ENCODE measurements at places on chromosomes 2 and 18.
A peak's percentile ranks its signal among the peaks of the same experiment; 100 is the strongest.

DNA sequence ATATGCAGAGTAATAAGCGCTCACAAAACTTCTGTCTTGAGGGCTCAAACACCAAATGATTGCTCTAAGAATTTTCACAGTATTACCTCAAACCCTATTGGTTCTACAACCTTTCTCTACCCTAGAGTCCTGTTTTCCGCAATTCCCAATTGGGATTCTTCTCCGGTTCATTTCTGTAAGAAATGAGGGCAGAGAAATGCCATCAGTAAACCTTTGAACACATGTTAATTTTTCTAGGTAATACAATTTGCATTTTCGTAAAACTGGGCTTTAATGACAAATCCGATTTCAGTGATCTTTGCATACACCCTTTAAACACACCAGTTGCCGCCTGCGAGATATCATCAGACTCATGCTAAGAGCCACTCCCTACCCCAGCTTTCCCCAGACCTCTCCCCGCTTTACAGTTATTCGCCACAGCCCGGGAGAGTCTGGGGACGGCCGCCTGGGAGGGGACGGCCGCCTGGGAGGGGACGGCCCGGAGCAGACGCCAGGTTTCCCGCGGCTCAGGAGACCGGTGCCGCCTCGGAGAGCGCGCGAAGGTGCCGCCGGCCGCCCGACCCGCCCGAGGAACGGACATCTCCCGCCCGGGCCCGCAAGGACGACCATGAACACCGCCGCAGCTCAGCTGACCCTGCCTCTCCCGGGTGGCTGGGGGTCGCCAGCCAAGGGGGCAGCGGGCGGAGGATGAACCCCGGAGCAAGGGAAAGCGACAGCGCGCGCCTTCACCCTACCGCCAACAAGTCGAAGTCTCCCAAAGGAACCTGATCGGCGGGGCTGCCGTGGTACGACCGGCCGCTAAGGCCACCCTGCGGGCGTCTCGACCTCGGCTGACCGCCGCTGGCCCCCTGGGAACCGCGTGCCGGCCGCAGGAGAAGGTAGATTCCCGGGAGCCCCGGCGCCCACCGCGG, 463 bp downstream of the SMC6 start:
- peak; percentile 53 for DNase-seq

GRCh38 chr2:117770730-117771129, 43.8 kb upstream of the DDX18 start:
- no peak for DNase-seq

DNA sequence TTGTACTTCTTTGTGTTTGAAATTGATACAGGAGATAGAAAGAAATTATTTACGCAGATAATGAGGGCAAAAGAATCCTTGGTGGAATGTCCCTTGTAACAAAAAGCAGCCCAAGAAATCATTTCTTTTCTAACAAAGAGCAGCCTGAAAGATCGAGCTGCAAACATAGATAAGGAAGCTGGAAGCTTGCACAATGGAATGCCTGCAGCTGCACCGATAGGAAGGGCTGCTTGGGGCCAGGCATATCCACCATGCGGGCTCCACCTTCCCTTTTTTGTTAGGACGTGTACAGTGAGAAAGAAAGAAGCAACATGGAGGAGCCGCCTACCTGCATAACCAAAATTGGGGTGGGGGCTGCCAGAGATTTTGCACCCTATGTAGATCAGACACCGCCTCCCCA, 568.7 kb downstream of the METTL4 start:
- DNase-seq: no peak

DNA sequence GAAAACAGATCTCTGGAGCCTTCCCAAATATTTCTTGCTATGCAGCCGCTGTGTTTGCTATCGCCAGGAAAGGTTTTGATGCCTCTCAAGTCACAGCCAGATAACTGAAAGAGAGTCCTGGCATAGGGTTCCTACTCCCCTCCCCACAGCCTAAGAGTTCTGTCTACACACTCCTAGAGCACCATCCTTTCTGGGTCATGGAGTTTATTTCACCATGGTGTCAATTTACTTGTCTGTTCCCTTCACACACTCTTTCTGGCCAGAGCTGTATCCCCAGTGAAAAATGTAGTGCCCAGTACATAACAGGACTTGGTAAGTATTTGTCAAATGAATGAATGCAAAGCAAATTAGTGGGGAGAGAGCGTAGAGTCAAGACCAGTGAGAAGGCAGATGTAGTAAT, 185.3 kb downstream of the HAUS1 start:
- DNase-seq: no peak

- no peak for DNase-seq
Measured at GRCh38 chr2:118991554-118991953, 49.6 kb downstream of the MARCO start.

GRCh38 chr18:3520230-3521085, 70.5 kb downstream of the TGIF1 start:
- no peak for DNase-seq

- no peak for DNase-seq
Measured at GRCh38 chr2:84889332-84889731, 8.4 kb upstream of the TRABD2A start.

DNA sequence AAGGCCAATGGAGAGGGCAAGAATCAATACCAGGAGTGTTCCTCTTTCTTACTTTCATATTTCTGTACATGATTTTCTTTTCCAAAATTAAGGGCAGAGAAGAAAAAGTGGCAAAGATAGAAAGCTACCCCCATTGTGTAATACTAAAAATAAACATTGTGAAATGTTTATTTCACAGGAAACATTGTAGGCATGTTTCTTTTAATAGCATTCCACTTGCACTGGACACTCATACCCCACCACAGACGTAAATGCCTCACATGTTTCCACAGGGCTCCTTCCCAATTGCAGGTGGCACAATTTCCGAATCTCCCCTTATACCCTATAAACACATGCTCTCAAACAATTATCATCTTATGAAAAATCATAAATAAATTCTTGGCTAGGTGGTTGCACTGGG, 645.1 kb upstream of the SETBP1 start:
- DNase-seq: no peak

DNA sequence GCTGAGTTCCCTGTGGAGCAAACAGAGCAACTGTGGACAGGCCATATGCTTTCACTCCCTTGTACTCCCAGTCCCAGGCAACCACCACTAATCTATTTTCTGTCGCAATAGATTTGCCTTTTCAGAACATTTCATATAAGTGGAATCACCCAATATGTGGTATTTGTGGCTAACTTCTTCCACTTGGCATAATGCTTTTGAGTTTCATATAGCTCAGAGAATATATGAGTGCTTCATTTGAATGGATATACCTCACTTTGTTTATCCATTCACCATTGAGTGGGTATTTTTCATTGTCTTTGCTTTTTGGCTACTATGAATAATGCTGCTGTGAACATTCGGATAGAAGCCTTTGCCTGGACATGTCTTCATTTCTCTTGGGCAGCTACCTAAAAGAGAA, 151.9 kb downstream of the CERS6 start:
- DNase-seq: no peak

GRCh38 chr2:222468346-222468745, 44.0 kb downstream of the SGPP2 start:
- no peak for DNase-seq

GRCh38 chr2:67625178-67625577, 228.0 kb downstream of the ETAA1 start:
- no peak for DNase-seq

GRCh38 chr2:156505696-156506095, 69.5 kb downstream of the GPD2 start:
- no peak for DNase-seq

GRCh38 chr2:182754231-182754630, 38.2 kb downstream of the DNAJC10 start:
- no peak for DNase-seq

DNA sequence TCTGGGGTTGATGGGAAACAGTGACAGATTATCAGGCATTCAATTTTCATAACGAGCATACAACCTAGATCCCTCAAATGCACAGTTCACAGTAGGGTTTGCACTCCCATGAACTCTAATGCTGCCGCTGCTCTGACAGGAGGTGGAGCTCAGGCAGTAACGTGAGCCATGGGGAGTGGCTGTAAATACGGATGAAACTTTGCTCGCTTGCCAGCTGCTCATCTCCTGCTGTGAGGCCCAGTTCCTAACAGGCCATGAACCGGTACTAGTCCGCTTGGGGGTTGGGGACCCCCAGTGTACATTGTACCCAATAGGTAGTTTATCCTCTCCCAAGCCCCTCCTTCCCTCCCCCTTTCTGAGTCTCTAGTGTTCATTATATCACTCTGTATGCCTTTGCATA, 94.6 kb downstream of the PTH2R start:
- DNase-seq: no peak

GRCh38 chr2:239392688-239393387, 8.0 kb downstream of the HDAC4 start:
- DNase-seq: no peak

DNA sequence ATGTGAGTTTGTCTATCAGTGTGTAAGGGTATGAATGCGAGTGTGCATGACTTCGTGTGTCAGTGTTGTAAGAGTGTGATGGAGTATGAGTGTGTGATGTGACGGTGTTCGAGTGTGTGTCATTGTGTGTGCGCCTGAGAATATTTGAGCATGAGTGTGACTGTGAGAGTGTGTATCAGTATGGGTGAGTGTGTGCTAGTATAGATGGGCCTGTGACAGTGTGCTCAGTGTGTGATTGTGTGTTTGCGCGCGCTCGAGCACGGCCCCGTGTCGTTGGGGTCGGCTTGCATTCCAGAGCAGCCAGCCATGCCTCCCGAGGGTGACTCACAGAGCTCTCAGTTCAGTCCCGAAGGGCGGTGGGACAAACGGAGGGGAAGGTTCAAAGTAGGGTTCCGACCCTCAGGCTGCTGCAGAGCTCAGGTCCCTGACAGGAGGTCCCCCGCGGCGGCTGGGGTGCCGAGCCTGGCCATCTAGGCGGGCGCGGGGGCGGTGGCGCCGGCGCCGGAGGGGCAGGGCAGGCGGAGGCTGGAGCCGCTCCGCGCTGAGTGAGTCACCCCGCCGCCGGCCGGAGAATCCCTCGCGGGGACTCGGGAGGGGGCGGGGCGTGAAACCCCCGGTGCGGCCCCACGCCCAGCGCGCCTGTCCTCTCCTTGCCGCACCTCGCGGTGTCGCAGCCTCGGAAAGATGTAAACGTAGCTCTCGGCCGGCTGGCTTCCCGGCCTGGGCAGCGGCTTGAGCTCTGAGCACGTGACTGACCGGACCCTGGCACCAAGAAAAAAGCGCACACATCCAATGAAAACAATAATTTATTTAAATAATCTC, 3.8 kb downstream of the DLX2 start:
- peak; percentile 57 for DNase-seq

GRCh38 chr2:218017211-218018053, 14.6 kb upstream of the TNS1 start:
- no peak for DNase-seq

DNA sequence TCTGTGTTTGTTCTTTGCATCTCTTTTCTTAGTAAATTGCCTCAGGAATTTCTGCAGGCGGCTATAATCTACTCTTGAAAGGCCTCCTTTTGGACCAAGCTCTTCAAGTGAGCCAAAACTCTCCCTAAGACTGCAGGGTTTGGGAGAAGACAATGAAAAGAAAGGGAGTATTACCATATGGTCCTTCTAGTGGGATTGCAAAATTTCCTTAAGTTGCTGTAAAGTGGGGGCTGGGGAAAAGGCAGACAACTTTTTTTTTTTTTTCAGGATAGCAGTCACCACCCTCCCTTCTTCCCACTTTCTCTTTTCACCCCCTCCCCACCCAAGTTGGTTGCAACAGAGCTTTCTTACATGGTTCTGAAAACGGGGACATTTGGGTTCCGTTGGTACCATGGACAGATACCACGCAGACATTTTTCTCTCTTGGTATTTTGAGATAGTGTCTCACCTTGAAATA, 183.7 kb downstream of the FHOD3 start:
- no peak for DNase-seq

GRCh38 chr2:169715379-169716237, 18.0 kb upstream of the KLHL23 start:
- no peak for DNase-seq

- no peak for DNase-seq
Measured at GRCh38 chr18:31675404-31675803, 9.0 kb downstream of the B4GALT6 start.

- DNase-seq: no peak
Measured at GRCh38 chr2:110864176-110864575, 131.8 kb downstream of the ACOXL start.

GRCh38 chr18:48340560-48340959, 68.6 kb downstream of the ZBTB7C start:
- DNase-seq: no peak

GRCh38 chr2:132448331-132448730, 31.7 kb downstream of the GPR39 start:
- DNase-seq: no peak

- DNase-seq: no peak
Measured at GRCh38 chr2:195168369-195168768, 488.7 kb upstream of the SLC39A10 start.

GRCh38 chr2:38665854-38666555, at the start of gene GALM:
GALM (plus strand) TSS chr2:38666114; CDS start chr2:38666162, 48 bp downstream.
- peak; percentile 86 for DNase-seq

GRCh38 chr2:74779265-74779558, 54.7 kb upstream of the HK2 start:
- DNase-seq: no peak

- DNase-seq: no peak
Measured at GRCh38 chr2:233013027-233013461, at the start of gene NGEF. NGEF (minus strand) TSS chr2:233013256; CDS start chr2:232974890, 38,366 bp downstream.

DNA sequence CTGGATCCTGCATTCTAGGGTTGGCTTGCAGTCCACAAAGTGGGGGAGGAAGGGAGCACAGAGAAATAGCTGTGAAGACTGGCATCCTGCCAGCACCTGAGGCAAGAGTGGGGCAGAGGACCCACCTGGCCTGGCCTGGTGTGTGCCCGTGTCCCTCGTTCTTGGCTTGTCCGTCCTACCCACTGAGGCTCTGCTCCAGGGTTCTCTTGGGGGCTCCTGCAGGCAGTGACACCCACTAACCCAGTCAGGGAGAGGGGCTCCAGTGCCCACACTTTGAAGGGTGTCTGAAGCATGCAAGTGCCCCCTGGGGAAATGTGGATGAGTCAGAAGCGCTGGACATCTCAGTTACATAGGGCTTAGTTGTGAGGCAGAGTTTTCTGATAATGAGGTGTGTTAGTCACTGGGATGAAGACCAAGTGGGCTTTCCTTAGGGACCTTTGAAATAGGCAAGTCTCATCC, 79.4 kb downstream of the SLC4A3 start:
- no peak for DNase-seq

DNA sequence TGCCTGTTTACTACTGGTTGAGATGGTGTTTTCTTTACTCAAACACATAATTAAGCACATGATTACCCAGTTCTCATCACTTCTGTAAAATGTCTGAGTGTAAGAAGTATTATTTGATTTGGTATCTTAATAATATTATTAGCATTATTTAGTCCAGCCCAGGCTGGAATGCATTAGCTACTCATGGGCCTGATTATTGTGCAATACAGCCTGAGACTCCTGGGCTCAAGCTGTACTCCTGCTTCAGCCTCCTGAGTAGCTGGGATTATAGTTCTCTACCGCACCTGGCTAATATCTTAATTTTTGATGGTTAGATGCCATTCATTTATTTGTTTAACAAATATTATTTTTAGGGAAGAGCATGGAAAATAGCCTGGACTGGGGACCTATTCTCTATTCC, 197.6 kb upstream of the MC4R start:
- no peak for DNase-seq

- DNase-seq: peak; percentile 10
Measured at GRCh38 chr18:43277164-43277600, at the start of gene SYT4. SYT4 (minus strand) TSS chr18:43277490; CDS start chr18:43277281, 209 bp downstream.
